ENCODE measurements at places on chromosomes 1 and 21.
A peak's percentile ranks its signal among the peaks of the same experiment; 100 is the strongest.

- DNase-seq, result no peak
These were observed 8.6 kb downstream of the LAMC2 start for GRCh38 chr1:183194527-183195141.

DNA sequence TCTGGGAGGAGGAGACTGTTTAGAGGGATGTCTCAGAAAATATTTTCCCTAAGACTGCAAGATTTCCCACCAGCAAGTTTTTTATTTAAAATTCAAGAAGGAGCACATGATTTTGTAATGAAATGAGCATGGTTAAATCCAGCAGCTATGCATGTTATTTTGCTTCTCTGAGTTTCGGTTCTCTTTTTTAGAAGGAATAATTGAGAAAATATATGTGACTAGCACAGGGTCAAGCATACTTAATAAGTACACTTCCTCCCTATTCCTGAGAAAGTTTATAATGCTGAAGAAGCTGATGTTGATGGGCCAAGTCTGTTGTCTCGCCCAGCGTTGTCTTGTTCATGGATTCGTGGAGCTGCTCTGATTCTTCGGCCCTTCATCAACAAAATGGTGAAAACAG is 51.2 kb downstream of the EXO1 start:
- no peak for DNase-seq

DNA sequence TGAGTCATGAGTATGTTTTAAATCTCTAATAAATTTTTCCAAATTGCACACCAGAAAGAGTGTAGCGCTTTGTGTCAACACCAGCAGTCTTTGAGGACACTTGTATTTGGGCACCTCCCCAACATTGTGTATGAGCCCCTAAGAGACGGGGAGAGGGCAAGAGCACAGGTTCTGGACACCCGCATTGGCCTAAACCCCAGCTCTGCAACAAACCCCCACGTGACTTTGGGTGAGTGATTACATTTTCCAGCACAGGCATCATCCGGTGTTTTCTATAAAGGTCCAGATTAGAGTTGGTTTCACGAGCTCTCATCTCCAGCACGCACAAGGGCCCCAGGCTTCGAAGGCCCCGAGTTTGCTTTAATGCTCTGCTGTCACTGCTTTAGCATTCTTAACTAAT is 66.3 kb upstream of the SLC45A1 start:
- no peak for DNase-seq

DNA sequence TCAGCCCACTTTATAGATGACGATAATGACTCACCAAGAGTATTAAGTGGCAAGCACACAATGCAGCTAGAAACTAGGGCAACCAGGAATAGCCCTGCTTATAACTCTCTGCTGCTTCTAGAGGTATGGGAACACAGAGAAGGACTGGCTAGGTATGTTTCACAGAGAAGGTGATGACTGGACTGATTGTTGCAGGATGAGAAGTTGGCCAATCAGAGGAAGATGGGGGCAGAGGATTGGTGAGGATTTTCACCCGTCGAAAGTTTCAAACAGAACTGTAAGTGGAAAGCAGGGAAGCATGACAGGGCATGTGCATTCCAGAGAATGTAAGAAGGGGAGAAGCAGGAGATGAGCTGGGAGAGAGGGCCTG is 222.4 kb upstream of the JUN start:
- no peak for DNase-seq

DNA sequence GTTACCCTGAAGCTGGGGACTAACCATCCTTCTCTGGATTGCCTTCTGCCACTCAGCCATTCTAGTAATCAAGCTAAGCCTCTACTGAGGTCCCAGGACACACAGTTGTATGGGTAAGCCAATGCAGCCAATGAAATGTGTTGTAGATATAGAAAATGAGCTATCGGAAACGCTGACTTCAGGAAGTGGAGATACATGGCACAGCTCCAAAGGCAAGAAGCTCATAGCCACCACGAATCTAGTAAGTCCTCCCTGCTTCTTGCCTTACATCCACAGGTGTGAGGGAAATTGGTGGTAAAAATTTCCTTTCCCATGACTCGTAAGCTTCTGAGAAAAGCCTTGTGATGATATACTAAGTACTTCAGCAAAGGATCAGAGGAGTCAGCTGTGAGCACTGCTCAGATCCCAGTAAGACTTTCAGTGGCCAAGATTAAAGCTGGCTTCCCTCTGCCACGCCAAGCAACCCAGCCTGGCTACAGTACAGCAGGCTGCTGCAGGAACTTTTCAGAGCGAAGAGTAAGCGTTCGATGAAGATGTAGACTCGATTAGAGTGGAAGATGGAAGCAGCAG is 117.7 kb downstream of the SIM2 start:
- no peak for DNase-seq

- peak; percentile 6 for DNase-seq
These were observed 104.0 kb upstream of the ZNF678 start for GRCh38 chr1:227459326-227459841.

DNA sequence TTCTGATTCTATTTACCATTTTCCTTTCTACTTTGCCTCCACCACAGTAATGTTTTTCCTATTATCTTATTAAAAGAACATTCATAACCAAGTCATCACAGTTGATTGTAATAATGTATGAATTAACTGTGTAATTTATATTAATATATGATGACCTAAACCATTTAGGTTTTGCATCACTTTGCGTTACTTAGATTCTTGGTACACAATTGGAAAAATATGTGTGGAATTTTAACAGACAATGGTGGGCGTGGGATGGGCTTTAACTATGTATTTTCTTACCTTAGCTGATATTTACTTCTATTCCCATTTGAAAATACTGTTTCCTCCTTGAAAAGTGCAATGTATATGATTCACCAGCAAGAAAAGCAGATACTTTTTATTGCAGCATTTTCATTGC is 3.6 kb downstream of the KRTAP21-3 start:
- no peak for DNase-seq

DNA sequence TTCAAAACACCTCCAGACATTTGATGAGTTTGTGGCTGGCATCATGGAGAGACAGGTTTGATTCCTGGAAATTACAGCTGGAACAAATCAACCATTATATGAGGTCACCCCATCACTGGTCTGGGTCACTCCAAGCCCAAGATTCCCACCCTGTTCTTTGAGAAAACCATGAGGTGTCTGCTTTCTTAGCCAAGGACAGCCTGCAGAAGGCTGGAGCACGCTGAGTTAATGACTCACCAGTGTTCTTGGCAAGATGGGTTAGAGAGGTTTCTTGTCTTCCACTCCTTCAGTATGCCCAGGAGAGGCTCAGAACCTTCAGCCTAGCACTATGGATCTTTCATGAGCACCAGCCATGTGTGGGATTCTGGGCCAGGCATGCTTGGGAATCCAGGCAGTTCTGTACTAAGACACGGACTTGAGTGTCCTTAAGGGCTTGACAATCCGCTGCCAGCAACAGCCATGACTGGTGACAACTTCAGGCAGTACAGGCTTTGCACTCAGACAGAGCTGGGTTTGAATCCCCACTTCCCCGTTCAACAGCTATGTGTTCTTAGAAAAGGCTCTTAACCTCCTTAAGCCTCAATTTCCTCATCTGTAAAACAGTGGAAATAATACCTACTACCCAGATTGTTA is 43.9 kb downstream of the GRHL3 start:
- peak; percentile 92 for DNase-seq

- DNase-seq, result peak; percentile 95
These were observed 22.2 kb downstream of the SLC25A33 start for GRCh38 chr1:9561429-9561828.

- peak; percentile 35 for DNase-seq
These were observed 636 bp downstream of the VAMP4 start for GRCh38 chr1:171740987-171741871.

DNA sequence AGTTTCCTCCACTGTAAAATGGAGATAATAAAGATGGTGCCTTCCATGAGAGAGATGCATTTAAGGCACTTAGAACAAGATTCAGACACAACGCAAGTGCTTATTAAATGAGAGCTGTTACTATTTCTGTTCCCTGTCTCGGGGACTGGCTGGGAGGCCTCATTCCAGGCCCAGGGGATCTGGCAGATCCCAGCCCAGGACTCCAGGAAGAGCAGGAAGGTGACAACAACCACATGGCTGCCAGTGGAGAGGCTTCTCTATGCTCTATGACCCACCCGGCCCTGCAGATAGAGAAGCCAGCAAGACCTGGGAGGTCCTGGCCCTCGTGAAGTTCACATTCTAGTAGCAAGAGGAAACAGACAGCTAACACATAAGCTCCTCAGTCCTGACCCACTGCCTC is 175.5 kb downstream of the ACTL8 start:
- DNase-seq, result no peak

DNA sequence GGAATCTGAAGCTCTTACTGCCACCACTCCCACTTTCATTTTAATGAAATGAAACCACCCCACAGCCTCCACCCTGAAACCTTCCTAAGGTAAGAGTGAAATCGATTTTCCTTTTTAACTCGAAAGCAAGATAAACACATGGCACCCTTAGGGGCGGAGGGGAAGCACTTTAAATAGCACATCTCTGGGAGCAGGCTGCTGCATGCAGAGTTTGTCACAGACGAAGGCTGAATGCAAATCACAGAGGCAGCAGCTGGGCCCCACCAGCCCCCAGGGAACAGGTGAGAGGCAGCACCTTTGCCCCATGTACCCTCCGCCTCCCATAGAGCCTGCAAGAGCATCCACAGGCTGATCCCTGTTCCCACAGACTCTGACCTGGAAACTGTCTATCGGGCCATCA is 60.0 kb upstream of the GRIK3 start:
- no peak for DNase-seq

GRCh38 chr21:26055010-26055409 is 115.6 kb downstream of the APP start:
- no peak for DNase-seq

Measured in fibroblast of the aortic adventitia (primary cell).